ENCODE measurements at places on chromosomes 12 and 14. TPM values are rescaled to one million over a fixed set of nuclear protein-coding genes. Genes with fewer than 3 reads are reported as not detected.

GRCh38 chr12:16352481-16352880 lies 5.0 kb downstream of the MGST1 start:
- no peak for DNase-seq

DNA sequence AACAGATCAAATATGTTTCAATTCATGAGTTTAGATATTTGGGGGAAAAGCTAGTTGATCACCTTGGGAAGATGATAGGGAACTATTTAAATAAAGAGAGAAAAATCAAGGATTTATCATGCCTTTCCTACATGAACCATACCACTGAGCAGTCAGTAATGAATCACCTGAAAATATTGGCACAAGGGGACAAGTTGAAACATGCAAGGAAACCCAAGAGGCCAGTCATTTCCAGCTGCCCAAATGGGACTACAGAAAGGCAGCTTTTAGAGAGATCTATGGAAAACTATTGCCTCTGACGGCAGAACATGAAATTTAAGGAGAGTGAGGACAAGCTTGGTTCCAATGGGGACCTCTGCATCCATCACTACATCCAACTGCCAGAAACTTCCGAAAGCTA lies 14.1 kb upstream of the ETV6 start:
- DNase-seq = no peak

GRCh38 chr12:15726878-15727150 lies 62.4 kb downstream of the EPS8 start:
- no peak for DNase-seq

The TAS2R9 gene
- not detected for total RNA-seq

GRCh38 chr14:71070169-71070568 lies 162.9 kb downstream of the PCNX1 start:
- DNase-seq = peak; percentile 9

DNA sequence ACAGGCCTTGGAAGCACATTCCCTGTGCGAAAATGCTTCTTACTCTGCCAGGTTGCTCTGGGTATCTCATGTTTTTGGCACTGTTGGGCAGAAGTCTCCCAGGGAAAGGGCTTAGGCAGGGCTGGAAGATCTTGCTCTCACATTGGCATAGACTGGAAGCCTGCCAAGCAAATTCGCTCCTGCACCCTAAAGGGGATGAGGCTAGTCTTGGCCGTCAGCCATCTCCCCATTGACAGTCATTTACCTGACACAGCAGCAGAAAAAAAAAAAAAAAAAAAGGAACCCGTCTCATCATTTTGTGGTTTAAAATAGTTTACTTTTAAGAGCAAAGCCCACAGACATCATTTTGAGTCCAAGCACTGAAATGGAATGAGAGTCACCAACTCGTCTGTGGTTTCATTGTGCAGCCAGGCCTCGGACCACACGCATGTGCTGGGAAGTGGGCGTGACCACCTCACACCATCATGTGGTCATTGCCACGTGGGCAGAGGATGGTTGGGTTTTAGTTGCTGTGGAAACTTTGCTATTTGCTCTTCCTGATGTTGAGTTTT lies 84.8 kb downstream of the NRXN3 start:
- DNase-seq = no peak

GRCh38 chr12:123602651-123603195 lies 824 bp downstream of the DDX55 start:
- DNase-seq = peak; percentile 81
